ENCODE measurements at places on chromosomes 2 and 18.

- H3K4me3 ChIP-seq: peak overlapping the region; percentile 13
- no peaks in the 10 kb centered on the region for H3K27me3 ChIP-seq
- H3K4me1 ChIP-seq: peaks cover 3% of the 10 kb centered on the region
- no peak overlapping the region for H3K27ac ChIP-seq
- DNase-seq: no peak
Observed at GRCh38 chr18:48639772-48640432, 101.1 kb downstream of the CTIF start.

GRCh38 chr2:112973156-112973555 is 4.7 kb upstream of the IL36G start:
- no peaks in the 10 kb centered on the region for H3K4me1 ChIP-seq
- no peak overlapping the region for H3K4me3 ChIP-seq
- no peaks in the 10 kb centered on the region for H3K27me3 ChIP-seq

DNA sequence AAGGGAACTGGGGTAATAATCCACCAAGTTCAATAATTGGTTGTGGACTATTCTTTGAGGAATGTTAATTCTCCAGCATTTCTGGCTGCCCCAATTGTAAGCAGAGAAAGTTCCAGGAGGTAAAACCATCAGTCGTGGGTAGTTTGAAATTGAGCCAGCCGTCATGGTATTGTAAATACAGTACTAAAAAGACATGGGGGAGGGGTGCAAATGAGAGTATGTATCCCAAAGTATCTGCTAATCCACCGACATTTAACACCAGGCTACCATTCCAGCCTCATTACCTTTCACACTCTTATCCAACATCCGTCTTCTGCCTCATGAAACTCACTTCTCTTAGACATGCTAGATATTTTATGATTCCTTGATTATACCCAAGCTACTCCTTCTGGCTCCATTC is 507.9 kb downstream of the ERBB4 start:
- H3K36me3 ChIP-seq: no peaks in the 10 kb centered on the region
- H3K4me1 ChIP-seq: no peaks in the 10 kb centered on the region
- no peak for DNase-seq
- H3K27me3 ChIP-seq: no peaks in the 10 kb centered on the region
- no peak overlapping the region for H3K4me3 ChIP-seq

GRCh38 chr2:145059914-145060313 is 540.0 kb upstream of the ZEB2 start:
- H3K36me3 ChIP-seq: no peaks in the 10 kb centered on the region
- H3K27ac ChIP-seq: no peak overlapping the region
- no peak for DNase-seq
- no peaks in the 10 kb centered on the region for H3K27me3 ChIP-seq
- no peaks in the 10 kb centered on the region for H3K4me1 ChIP-seq
- H3K4me3 ChIP-seq: no peak overlapping the region

DNA sequence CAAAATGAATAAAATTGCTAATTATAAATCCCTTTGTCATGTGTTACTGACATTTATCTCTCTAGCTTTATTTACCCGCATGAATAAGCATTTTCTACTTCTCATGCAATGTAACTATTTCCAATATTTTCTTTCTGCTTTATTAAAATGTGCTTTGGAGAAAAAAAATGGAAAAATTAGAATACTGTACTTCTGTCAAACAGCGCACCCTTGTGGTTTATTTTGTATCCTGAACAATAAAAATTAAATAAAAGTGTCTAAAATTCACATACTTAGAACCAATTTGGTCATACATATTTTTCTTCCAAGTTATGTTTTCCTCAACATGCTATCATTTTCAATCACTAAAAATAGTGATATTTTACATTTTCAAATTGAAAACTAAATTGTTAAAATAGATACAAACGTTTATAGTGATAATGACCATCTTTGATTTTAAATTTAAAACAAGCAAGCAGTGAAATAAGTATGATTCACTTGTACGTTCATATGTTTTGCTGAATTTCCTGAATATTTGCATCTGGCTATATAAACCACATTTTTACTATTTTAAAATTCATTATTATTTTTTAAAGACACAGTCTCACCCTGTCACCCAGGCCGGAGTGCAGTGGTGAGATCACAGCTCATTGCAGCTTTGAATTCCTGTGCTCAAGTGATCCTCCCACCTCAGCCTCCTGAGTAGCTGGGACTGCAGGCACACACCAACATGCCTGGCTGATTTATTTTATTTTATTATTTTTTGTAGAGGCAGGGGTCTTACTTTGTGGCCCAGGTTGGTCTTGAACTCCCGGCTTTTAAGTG is 95.9 kb upstream of the GRB14 start:
- no peak for DNase-seq
- no peak overlapping the region for H3K27ac ChIP-seq
- H3K4me3 ChIP-seq: no peak overlapping the region
- H3K4me1 ChIP-seq: peaks cover 2% of the 10 kb centered on the region
- H3K27me3 ChIP-seq: no peaks in the 10 kb centered on the region
- no peaks in the 10 kb centered on the region for H3K36me3 ChIP-seq

GRCh38 chr18:2723207-2723606 is 67.7 kb downstream of the SMCHD1 start:
- peaks cover 9% of the 10 kb centered on the region for H3K36me3 ChIP-seq
- H3K27me3 ChIP-seq: no peaks in the 10 kb centered on the region
- H3K27ac ChIP-seq: no peak overlapping the region
- no peaks in the 10 kb centered on the region for H3K4me1 ChIP-seq
- no peak overlapping the region for H3K4me3 ChIP-seq

DNA sequence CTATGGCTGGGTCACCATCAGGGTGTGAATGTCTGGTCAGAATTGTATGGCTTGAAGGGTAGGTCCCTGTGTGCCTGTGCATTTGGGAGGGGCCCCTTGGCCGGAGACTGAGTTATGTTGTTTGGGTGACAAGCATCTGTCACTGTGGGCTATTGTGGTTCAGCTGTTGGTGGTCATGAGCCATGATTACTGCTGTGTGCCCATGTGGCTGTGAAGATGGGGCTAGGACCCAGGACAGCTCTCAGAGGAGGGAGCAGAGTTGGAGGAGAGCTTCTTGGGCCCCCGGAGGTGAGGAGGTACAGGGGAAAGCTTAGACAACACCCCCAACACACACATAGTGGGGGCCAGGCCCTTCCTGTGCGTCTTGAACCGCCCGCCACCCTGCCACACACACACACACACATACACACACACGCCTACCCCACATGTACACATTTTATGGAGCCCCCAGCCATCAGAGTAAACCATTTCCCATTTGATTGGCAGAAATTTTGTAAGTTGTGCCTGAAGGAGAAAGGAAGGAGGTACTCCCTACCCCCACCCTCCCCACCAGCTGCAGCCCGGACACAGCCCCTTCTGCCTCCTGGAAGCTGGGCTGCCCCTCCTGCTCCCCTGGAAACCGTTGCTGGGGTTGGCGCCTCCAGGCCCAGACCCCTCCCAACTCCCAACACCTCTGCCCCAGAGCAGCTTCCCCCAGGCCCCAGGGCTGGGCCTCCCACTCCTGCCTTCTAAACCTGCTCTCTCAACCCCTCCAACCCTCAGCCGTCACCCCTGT is 2.0 kb downstream of the GAREM2 start:
- H3K36me3 ChIP-seq: no peaks in the 10 kb centered on the region
- H3K4me3 ChIP-seq: no peak overlapping the region
- peaks cover 19% of the 10 kb centered on the region for H3K27me3 ChIP-seq
- no peaks in the 10 kb centered on the region for H3K4me1 ChIP-seq

GRCh38 chr2:159177357-159177756 is 109.1 kb downstream of the WDSUB1 start:
- H3K36me3 ChIP-seq: peaks cover 34% of the 10 kb centered on the region
- H3K4me1 ChIP-seq: peaks cover 11% of the 10 kb centered on the region

- DNase-seq: no peak
- no peaks in the 10 kb centered on the region for H3K27me3 ChIP-seq
- H3K27ac ChIP-seq: no peak overlapping the region
- no peak overlapping the region for H3K4me3 ChIP-seq
Observed at GRCh38 chr2:155308367-155309009, 610.0 kb downstream of the KCNJ3 start.

- H3K36me3 ChIP-seq: no peaks in the 10 kb centered on the region
- no peak overlapping the region for H3K27ac ChIP-seq
- H3K4me1 ChIP-seq: no peaks in the 10 kb centered on the region
Observed at GRCh38 chr2:135182601-135183000, 130.5 kb downstream of the RAB3GAP1 start.

GRCh38 chr2:172096626-172097547 is 5.8 kb downstream of the DLX2 start:
- no peak for DNase-seq
- H3K36me3 ChIP-seq: peaks cover 18% of the 10 kb centered on the region
- H3K27me3 ChIP-seq: no peaks in the 10 kb centered on the region
- H3K4me1 ChIP-seq: peaks cover 16% of the 10 kb centered on the region

DNA sequence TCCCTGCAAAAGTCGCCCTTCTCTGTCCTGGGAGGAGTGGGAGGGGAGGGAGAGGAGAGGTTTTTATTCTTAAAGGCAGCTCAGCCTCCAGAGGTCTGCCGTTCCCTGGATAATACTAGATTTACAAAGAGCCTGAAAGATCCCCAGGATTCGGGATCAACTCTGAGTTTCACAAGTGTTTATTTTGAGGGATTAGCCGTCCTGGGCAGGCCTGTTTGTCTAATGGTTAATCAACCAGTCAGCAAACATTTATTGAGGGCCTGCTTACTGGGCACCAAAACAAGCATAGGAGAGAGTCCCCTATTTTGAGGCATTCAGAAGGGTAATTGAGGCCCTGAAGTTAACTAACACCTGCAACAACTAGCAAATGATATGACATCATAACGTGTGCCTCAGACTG is 152.6 kb upstream of the SLC1A4 start:
- no peak for DNase-seq
- H3K4me3 ChIP-seq: no peak overlapping the region
- H3K27ac ChIP-seq: no peak overlapping the region
- no peaks in the 10 kb centered on the region for H3K27me3 ChIP-seq

DNA sequence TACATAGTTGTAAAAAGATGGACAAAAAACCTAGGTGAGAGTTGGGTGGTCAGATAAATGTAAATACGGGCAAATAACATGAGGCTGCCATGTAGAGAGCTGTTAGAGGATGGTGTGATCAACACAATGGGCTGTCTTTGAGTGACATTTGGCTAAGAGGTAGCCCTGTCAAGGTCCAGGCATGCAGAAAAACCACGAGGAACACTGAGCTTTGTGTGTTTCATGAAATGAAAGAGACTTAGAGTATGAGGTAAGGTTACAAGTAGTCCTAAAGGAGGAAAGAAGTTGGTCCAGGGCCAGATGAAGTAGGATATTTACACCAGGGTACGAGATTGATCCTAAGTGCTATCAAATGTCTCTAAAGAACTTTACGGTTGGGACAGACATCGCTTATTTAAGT is 160.9 kb downstream of the RDH14 start:
- no peaks in the 10 kb centered on the region for H3K27me3 ChIP-seq
- no peaks in the 10 kb centered on the region for H3K4me1 ChIP-seq
- no peak overlapping the region for H3K27ac ChIP-seq
- no peak overlapping the region for H3K4me3 ChIP-seq
- H3K36me3 ChIP-seq: no peaks in the 10 kb centered on the region
- no peak for DNase-seq

GRCh38 chr2:30225131-30225762 is 6.1 kb upstream of the LBH start:
- peaks cover 27% of the 10 kb centered on the region for H3K4me1 ChIP-seq
- no peak for DNase-seq
- no peaks in the 10 kb centered on the region for H3K36me3 ChIP-seq
- H3K4me3 ChIP-seq: no peak overlapping the region
- H3K27me3 ChIP-seq: no peaks in the 10 kb centered on the region

DNA sequence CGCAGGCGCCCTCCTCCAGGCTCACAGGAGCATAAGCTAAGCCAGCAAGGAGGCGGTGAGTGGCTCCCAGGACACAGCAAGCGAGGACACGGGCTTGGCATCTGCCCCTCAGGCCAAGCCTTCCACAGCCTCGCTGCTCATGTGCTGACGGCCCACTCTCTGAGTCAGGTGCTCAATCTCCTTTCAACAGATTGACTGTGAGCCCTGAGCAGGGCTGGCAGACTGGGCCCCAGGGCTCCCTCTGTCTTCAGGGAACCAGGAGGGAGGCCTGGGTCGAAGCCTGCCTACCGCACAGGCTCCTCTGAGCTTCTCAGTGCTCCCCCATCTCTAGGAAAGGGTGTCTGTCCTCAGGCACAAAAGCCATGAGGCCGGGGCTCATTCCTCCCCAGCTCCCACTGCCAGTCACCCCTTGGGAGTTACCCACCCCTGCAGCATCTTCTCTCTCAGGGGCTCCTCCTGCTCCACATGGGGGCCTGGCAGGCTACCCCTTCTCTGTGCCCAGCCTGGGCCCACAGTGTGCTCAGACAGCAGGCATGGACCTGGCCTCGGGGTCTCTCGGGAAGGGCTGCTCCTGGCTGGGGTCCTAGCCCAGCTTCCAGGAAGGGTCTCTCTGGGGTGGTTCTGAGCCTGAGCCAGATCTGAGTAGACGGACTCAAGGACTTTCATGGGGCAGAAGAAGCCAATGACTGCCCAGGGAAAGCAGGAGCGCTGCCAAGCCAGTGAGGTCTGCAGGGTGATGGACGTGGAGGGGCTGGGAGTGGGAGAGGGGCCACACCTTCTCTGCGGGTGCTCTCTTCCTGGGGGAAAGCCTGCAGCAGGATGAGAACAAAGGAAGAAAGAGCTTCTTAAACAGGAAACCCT is 138.0 kb upstream of the GPC1 start:
- H3K4me1 ChIP-seq: no peaks in the 10 kb centered on the region
- H3K27me3 ChIP-seq: no peaks in the 10 kb centered on the region
- no peaks in the 10 kb centered on the region for H3K36me3 ChIP-seq
- H3K4me3 ChIP-seq: no peak overlapping the region

DNA sequence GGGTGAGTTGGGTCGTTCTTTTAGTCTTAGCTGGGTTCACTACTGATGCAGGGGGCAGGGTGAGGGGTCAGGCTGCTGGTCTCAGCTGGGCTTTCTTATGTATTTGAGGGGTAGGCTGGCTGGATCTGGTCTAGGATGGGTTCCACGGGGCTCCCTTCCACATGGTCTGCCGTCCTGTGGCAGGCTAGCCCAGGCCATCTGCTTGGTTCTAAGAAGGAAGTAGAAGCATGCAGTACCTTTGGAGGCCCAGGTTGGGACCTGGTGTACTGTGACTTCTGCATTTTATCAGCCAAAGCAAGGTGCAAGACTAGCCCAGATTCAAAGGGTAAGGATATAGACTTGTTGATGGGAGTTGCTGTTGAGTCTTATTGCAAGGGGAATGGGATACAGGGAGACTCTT is 35.5 kb upstream of the MGAT5 start:
- no peaks in the 10 kb centered on the region for H3K36me3 ChIP-seq
- no peak overlapping the region for H3K27ac ChIP-seq
- H3K4me3 ChIP-seq: no peak overlapping the region
- no peaks in the 10 kb centered on the region for H3K27me3 ChIP-seq

DNA sequence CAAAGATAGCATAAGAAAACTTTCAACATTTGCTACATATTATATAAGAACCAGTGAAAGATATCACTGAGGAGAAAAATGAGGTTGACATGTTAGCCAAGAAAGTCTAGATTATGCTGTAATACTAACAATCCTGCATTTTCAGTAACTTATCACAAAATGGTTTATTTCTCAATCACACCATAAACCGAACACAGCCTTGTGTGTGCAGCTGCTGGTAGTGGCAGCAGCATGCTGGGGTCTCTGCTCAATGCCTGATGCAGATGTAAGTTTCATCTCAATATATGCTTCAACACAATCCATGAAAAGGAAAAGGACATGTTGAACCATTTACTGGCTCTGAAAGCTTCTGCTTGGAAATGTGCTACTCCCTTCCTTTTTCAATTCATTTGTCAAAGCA is 376.3 kb downstream of the GPD2 start:
- H3K36me3 ChIP-seq: no peaks in the 10 kb centered on the region
- no peak overlapping the region for H3K4me3 ChIP-seq
- H3K27me3 ChIP-seq: no peaks in the 10 kb centered on the region
- no peak for DNase-seq
- no peak overlapping the region for H3K27ac ChIP-seq
